ENCODE measurements at places on chromosomes 12 and 14.

GRCh38 chr12:107287436-107288413 is 194.4 kb upstream of the CRY1 start:
- DNase-seq, result no peak

GRCh38 chr12:2796187-2796666 is 1.5 kb downstream of the FKBP4 start:
- no peak for DNase-seq

GRCh38 chr12:79141776-79142175 is 277.2 kb downstream of the SYT1 start:
- DNase-seq, result no peak

DNA sequence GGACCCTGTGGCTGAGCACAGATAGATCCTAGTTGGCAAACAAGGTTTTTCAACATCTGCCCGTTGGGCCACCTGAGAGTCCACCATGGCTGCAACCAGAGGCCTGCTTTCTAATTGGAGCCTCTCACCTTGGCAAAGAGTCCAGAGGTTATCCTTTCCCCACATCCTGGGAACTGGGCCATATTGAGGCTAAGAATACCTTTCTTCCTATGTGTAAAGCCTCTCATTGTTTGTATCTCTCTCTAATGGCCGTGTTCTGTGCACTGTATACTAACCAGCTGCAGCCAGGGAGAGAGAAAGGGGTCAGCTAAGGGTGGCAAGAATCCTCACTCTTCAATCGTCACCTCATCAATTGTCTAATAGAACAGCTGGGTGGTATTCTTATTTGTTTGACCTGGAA is 79.1 kb upstream of the ST8SIA1 start:
- no peak for DNase-seq

DNA sequence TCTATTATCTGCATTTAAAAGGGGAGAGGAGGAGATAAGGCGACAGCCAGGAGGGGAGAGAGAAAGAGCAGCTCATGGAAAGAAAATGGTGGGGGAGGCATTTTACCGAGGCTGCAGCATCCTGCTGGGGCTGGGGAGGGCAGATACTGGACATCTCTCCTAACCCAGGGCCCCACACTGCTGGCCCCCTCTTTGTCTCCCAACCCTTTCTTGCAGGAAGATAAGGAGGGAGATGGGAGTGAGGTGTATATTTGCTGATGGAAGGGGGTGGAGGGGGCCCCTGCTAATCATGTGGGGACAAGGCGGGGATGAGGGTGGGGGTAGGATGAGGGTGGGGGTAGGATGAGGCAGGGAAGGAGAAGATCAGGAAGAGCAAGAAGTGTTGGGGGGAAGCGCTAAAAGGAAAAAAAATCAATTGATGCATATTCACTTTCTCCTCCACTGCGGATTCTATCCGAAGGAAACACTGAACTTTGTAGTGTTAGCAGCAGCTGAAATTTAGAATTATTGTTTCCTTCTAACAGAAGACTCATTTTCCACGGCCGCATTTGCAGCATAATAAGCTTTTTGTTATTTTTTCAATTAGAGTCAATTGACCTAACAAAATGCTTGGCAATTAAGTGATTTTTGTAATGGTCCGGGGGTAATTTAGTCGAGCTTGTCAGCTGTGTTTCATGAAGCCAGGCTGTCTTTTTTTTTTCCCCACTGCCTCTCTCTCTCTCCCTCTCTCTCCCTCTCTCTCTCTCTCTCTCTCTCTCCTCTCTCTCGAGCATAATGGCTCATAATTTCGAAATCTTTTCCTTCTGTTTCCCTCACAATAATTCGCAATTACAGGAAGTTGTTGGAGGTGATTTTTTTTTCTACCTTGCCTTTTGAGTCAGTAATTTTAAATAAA is 1134.6 kb downstream of the BCL11B start:
- no peak for DNase-seq
